Heart left ventricle (tissue), 16 donors: ENCODE measurements at places on chromosomes 16 and 17. TPM values are rescaled to one million over a fixed set of nuclear protein-coding genes. Genes with fewer than 3 reads are reported as not detected.
A peak's percentile ranks its signal among the peaks of the same experiment; 100 is the strongest.

CD300E gene
- polyA plus RNA-seq, result 0.30 TPM

PRSS8 gene
- polyA plus RNA-seq, result 0.17 TPM

KRTAP17-1 gene
- polyA plus RNA-seq, result not detected

TMEM235 gene
- polyA plus RNA-seq, result not detected

CCDC200 gene
- polyA plus RNA-seq, result not detected

CCT6B gene
- polyA plus RNA-seq, result 0.88 TPM

MMP2 gene
- 77.1 TPM for polyA plus RNA-seq

GRAP gene
- 2.1 TPM for polyA plus RNA-seq

DNA sequence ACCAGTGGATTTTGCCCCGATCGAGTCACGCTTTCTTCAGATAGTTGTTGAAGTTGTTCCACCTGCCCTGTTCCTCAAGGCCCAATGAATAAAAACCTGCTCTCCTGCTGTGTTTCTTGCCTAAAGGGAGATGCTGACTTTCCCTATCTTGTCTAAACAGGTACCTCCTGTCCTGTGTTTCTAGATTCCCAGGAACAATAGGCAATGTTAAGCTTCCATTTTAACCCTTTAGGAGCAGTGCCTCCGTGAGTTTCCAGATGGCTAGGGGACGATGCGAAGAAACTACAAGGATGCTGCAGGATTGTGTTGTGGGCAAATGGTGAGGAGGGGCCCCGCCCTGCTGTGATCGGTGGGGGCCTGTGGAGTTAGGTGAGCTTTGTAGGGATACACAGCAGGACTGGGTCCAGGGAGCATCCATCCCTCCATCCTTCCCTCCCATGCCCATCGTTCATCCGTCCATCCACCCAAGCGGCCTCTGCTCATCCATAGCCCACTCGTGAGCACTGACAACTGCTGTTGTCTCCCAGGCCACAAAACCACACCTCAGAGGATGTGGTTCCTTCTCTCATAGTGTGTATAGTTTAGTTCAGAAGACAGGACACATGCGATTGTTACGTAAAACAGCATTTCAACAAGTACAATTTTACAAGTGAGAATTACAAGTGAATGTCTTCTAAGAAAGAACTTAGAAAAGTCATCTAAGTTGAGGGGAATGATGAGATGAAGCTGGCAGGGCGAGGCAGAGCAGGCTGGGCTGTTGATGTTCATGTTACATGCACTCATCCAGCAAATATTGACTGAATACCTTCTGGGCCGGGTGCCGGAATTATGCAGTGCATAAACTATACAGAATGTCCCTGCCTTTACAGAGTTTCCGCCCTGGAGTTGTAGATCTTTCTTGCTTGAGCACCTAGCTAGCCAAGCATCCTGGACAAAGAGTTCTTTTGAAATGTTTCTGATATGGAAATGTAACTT is 5.2 kb downstream of the ARSG start:
- no peaks in the 10 kb centered on the region for H3K36me3 ChIP-seq
- H3K4me3 ChIP-seq, result no peak overlapping the region
- H3K27me3 ChIP-seq, result no peaks in the 10 kb centered on the region
- DNase-seq, result no peak
- peaks cover 7% of the 10 kb centered on the region for H3K4me1 ChIP-seq
- no peak overlapping the region for H3K27ac ChIP-seq

DNA sequence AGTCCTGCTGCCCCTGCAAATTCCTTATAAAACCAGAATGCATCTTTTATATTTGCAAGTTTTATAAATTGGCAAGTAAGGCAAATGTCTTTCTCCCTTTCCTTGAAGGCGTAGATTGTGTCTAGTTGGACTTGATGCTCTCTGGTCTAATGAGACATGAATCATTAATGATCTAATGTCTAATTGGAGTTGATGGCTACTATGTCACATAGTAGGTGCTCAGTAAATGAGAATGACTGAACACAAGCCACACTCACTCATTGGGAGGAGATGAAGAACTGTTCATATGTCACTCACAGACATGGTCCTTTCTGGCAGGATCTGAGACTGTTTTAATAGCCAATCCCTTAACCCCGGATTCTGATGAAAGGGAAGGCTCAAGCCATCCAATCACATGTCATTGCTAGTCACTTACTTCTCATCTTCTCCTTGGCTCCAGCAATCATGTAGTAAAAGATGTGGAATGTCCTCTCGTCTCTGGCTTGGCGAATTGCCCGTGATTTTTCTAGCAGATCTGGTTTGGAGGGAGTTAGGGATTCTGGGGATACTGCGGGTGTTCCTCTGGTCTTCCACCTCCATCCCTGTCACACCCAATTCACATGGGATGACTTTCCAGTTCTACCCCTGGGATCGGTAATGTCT is 81.0 kb downstream of the MYH11 start:
- H3K27me3 ChIP-seq, result no peaks in the 10 kb centered on the region
- no peak overlapping the region for H3K4me3 ChIP-seq
- no peak for DNase-seq
- H3K36me3 ChIP-seq, result no peaks in the 10 kb centered on the region
- peaks cover 3% of the 10 kb centered on the region for H3K4me1 ChIP-seq
- no peak overlapping the region for H3K27ac ChIP-seq

GRCh38 chr16:89823087-89823823 is 5.0 kb upstream of the SPIRE2 start:
- no peak for DNase-seq
- no peaks in the 10 kb centered on the region for H3K36me3 ChIP-seq
- peaks cover 10% of the 10 kb centered on the region for H3K4me1 ChIP-seq
- H3K27me3 ChIP-seq, result no peaks in the 10 kb centered on the region
- H3K27ac ChIP-seq, result no peak overlapping the region
- no peak overlapping the region for H3K4me3 ChIP-seq

GRCh38 chr16:30557707-30557956 is 542 bp downstream of the ZNF764 start:
- H3K27me3 ChIP-seq, result no peaks in the 10 kb centered on the region
- peak overlapping the region; percentile 89 for H3K27ac ChIP-seq
- H3K36me3 ChIP-seq, result peaks cover 23% of the 10 kb centered on the region
- H3K4me1 ChIP-seq, result peaks cover 45% of the 10 kb centered on the region
- no peak for DNase-seq

GRCh38 chr17:1873418-1873817 is 43.6 kb downstream of the RPA1 start:
- no peak overlapping the region for H3K4me3 ChIP-seq
- H3K36me3 ChIP-seq, result peaks cover 72% of the 10 kb centered on the region

- no peaks in the 10 kb centered on the region for H3K36me3 ChIP-seq
- no peak overlapping the region for H3K27ac ChIP-seq
- H3K4me3 ChIP-seq, result no peak overlapping the region
- no peaks in the 10 kb centered on the region for H3K27me3 ChIP-seq
These were observed 8.0 kb downstream of the KIAA0753 start for GRCh38 chr17:6632530-6632929.
